ENCODE measurements at places on chromosomes 3 and 15.

- DNase-seq: no peak
Observed at GRCh38 chr15:89074402-89075012, 13.7 kb upstream of the ABHD2 start.

- no peak for DNase-seq
Observed at GRCh38 chr3:183779896-183780465, 45.4 kb downstream of the MAP6D1 start.

GRCh38 chr15:52117549-52117948, 5.0 kb upstream of the BCL2L10 start:
- DNase-seq: no peak

DNA sequence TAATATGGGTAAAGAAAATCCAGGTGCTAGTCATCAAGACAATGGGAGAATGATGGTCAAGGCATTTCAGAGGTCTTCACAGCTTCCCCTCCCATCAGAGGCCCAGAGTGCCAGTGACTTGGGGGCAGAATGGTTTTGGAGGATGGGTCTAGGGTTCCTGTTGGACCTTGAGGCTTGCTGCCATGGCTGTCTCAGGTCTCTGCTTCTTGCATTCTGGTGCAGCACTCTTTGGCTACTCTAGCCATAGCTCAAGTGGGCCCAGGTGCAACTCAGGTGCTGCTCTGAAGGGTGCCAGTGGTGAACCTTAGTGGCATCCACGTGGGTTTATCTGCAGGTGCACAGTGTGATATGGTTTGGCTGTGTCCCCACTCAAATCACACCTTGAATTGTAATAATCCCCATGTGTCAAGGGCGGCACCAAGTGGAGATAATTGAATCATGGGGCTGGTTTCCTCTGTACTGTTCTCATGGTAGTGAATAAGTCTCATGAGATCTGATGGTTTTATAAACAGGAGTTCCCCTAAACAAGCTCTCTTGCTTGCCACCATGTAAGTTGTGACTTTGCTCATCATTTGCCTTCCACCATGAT, 48.5 kb upstream of the PEX5L start:
- no peak for DNase-seq

DNA sequence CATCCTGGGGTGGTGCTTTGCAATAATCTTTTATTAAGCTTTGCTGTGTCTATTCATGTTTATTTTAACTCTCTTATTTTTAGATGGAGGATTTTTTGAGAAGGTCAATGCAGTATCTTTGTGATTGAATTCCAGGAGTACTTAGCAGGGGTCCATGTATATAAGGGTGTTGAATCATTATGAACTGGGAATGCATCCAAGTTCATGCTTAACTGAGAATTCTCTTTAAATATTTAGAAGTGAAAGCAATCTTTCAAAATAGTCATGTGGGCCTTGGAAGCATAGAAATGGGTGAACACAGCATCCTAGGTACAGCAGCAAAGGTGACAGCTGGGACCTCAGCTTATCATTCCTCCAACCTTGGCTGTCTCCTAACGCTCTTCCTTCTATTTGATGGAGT, 27.3 kb downstream of the SPTSSB start:
- DNase-seq: no peak

DNA sequence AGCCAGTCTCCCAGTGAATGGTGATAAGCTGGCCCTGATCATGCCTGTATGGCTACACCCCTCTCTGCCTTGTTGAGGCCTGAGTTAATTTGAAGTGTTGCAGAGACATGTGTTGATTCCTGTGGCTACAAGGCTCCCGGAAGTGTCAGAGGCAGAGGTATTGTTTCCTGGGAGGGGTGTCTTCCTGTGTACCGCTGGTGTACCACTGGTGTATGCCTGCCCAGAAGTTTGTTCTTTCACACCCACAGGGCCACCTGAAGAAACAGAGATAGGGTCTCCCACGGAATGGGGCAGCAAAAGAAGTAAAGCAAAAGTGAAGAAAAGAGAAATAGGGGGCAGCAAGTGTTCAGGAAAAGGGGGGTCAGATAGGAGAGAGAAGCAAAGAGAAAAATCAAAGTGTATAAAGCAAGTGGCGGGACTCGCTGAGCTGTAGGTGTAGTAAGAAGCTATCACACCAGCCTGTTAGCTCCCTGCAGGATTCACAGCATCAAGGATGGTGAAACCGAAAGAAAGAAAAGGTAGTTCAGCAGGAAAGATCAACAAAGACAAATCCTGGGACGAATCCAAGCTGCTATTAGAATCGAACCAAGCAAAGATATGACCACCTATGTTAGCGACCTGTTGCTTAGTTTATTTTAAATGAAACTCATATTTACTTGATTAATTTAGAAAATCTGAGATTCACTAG, 36.6 kb upstream of the CD47 start:
- DNase-seq: peak; percentile 44

DNA sequence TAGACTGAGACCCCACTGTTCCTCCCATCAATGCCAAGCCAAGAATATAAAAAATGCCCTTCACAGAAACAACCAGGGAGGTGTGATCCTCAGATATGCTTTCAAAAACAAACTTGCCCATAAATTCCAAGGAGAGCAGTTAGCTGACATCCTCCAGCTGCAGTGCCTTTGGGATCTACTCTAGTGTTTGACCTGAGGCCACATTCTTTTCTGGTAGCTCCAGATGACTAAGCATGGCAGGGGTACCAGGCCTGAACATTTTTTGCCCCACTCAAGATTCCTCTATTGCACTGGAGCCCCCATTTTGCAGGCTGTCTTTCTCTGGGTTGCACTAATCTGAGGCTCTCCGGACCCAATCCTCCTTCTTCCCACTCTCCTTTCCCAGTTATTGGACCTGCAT, 27.9 kb upstream of the ACP3 start:
- no peak for DNase-seq

DNA sequence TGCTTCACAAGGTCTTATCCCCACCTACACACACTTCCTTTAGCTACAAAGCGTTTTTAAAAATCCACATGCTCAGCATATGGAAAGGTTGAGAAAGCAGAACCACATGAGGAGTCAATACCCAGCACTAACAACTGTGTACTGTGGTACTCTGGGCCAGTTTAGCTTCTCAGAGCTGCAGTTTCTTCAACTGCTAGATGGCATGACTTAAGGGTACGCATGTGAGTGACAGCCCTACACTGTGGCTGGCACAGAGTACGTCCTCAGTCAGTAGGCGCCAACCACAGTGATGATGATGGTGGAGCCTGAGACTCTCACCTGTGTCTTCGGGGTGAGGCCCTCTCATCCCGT, 17.4 kb downstream of the CCDC12 start:
- DNase-seq: peak; percentile 47

All from activated naive CD4-positive, alpha-beta T cell treated with anti-CD3 and anti-CD28 coated beads, Interleukin-2, amount 50 U/mL, for 16 hours (primary cell).